Hepatic stellate cell (primary cell): ENCODE measurements at places on chromosomes 13 and 19.

DNA sequence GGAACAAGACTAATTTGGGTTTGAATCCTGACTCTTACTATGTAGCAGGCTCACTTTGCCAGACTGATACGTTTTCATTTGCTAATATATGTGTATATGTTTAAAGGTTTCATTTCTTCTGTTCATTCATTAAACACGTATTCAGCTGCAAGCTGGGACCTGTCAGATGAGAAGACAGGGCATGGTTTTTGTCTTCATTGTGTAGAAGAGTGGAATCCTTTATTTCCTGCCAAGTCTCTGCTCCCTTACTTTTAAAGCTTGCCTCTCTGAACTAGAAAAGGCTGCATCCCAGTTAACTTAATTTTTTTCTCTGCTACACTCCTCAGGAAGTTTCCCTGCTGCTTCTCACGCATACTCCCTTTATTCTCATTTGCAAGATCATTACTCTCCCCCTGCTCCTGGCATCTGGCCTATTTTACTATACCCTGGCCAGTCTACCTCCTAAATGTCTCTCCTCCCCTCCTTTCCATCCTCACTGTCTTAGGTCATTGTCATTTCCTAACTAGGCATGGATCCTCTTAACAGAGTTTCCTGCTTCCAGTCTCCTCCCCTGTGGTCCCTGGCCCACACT lies 141.0 kb upstream of the TMTC4 start:
- no peak for DNase-seq

- DNase-seq: no peak
Measured at GRCh38 chr13:30375265-30375835, 46.9 kb upstream of the UBE2L5 start.

- DNase-seq: no peak
Measured at GRCh38 chr13:45658586-45659235, 43.2 kb upstream of the ERICH6B start.

DNA sequence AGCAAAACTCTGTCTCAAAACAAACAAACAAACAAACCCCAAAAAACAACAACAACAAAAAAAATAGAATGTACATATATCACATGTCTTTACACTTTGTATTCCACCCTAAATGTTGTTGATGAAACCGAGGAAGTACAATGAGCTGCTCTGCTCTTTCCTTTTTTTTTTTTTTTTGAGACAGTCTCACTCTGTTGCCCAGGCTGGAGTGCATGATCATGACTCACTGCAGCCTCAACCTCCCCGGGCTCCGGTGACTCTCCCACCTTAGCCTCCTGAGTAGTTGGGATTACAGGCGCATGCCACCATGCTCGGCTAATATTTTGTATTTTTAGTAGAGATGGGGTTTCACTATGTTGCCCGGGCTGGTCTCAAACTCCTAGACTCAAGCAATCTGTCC lies 30.6 kb upstream of the LRP3 start:
- no peak for DNase-seq

DNA sequence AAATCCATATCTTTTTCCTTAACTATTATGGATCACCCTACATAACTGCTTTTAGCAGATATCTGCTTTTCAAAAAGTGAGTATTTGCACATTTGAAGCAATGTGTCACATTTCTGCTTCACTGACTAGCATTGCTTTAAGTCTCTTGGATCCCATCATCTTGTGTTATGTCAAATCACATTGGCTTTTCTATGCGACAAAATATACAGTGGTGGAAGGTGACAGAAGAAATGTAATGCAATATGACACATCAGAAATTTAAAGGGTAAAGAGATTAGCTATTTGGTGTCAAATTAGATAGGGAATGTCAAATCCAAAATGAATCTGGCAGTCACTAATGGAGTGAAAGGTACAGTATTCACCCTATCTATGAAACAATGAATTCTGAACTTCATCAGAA lies 1282.1 kb upstream of the PCDH20 start:
- no peak for DNase-seq

- no peak for DNase-seq
Measured at GRCh38 chr13:99237981-99238662, 20.1 kb downstream of the GPR18 start.

DNA sequence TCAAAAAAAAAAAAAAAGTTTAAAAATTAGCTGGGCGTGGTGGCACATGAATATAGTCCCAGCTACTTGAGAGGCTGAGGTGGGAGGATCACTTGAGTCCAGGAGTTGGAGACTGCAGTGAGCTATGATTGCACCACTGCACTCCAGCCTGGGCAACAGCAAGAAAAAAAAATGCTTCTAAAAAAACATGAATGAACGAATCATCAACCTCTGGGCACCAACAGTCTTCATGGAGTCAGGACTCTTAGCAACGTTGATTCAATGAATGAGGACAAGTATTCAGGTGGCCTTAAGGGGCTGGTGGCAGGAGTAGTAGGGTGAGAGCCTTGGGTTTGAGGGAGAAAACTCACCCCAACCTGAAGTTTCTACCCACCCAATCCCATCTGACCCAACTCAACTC lies 20.6 kb upstream of the OLFM2 start:
- no peak for DNase-seq
